ENCODE measurements at places on chromosomes 1 and 21.
A peak's percentile ranks its signal among the peaks of the same experiment; 100 is the strongest.

DNA sequence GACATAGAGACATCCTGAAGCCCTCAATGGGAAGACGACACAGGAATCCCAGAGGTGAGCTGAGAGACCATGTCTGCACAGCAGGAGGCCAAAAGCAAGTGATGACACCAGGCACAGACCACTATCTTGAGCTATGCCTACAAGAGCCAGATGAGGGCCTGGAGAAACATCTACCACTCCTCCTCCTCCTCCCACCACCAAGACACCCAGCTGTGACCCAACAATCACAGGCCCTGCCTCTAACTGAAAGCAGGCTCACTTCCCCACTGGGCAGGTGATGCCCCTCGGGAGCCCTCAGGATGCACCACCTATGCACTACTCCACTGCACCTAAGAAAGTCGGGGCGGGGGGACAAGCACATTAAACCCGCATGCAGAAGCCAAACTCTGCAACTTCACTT lies 16.5 kb downstream of the TADA1 start:
- DNase-seq: no peak

GRCh38 chr1:204295671-204296070 lies 64.1 kb downstream of the PLEKHA6 start:
- DNase-seq: peak; percentile 62

DNA sequence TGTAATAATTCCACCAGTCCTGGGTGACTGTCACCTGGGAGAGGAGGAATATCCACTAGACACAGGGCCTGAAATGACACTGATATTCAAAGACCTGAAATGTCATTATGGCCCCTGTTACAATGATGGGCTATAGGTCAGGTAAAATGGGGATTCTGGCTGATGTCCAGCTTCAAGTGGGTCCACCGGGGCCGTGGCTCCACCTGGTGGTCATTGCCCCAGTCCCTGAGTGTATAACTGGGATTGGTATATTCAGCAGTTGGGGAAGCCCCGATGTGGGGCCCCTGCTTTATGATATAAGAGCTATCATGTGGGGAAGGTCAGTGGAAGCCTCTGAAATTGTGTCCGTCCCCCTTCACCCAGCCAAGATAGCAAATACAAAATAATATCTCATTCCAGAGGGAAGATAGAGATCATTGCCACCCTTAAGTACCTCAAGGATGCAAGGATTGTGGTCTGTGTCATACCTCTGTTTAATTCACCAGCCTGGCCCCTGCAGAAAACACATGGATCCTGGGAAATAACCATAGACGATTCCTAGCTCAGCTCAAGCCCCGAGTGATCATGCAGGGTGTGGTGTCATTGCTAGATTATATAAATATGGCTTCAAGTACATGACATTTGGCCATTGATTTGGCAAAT lies 19.4 kb downstream of the PLEKHO1 start:
- DNase-seq: peak; percentile 57

GRCh38 chr1:24329331-24329730 lies 10.2 kb downstream of the GRHL3 start:
- no peak for DNase-seq

- DNase-seq: no peak
Measured at GRCh38 chr1:95181096-95181495, 52.9 kb upstream of the RWDD3 start.

DNA sequence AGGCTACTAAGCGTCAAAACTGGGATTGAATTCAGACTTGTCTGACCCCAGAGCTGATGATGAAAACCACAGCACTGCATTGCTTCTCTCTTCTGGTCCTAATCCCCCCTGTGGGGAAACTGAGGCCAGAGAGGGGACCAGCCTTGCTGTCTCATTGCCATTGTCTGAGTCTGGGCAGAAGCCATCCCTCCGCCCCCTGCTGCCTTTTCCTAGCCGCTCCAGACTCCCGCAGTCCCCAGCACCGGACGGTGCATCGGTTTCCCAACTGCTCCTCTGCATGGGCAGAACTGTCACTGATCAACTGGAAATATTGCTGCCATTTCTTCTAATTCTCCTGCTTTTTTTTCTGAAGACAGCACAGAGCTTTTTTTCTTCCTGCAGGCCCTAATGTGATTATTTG lies 157.4 kb downstream of the ACTL8 start:
- DNase-seq: no peak

GRCh38 chr1:107277022-107277421 lies 136.2 kb downstream of the NTNG1 start:
- DNase-seq: peak; percentile 20

- peak; percentile 6 for DNase-seq
Measured at GRCh38 chr1:98749152-98749756, 87.7 kb downstream of the SNX7 start.

DNA sequence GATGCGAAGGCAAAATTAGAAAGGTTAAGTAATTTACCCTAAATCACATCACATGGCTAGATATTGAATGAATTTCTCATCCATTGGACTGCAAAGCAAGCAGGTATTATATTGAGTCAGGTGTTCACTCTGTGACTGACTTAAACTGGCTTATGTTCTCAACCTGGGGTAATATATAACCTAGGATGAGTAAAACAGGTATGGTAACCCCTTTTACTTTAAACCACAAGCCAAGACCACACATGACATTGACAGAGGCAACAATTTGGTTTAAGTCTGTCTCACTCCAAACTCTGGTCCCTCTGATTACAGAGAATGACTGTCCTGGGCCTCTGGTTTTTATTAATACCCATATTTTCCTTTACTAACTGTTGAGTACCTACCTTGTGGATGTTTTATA lies 33.3 kb downstream of the MAEL start:
- no peak for DNase-seq

GRCh38 chr1:4002061-4002521 lies 102.0 kb upstream of the C1orf174 start:
- DNase-seq: no peak

GRCh38 chr1:207870306-207871031 lies 40.5 kb downstream of the CD34 start:
- no peak for DNase-seq

- no peak for DNase-seq
Measured at GRCh38 chr21:44734026-44734745, 22.8 kb upstream of the TSPEAR start.

DNA sequence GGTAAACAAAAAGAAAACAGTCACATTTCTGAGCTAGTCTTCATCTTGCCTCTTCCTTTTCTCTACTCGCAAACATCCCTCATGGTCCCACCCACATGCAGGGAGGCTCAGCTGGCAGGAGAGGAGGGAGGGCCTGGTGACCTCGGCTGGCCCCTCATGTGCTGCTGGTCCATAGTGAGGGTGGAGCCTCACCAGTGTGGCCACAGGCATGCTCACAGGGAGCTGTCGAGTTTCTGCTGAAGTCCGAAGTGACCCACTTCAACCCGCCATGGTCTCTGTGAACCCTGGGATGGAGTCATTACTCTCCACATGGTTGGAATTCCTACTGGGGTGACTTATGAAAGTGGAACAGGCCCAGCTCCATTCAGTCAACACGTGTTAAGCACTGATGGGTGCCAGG lies 253.4 kb downstream of the RHOU start:
- DNase-seq: no peak

DNA sequence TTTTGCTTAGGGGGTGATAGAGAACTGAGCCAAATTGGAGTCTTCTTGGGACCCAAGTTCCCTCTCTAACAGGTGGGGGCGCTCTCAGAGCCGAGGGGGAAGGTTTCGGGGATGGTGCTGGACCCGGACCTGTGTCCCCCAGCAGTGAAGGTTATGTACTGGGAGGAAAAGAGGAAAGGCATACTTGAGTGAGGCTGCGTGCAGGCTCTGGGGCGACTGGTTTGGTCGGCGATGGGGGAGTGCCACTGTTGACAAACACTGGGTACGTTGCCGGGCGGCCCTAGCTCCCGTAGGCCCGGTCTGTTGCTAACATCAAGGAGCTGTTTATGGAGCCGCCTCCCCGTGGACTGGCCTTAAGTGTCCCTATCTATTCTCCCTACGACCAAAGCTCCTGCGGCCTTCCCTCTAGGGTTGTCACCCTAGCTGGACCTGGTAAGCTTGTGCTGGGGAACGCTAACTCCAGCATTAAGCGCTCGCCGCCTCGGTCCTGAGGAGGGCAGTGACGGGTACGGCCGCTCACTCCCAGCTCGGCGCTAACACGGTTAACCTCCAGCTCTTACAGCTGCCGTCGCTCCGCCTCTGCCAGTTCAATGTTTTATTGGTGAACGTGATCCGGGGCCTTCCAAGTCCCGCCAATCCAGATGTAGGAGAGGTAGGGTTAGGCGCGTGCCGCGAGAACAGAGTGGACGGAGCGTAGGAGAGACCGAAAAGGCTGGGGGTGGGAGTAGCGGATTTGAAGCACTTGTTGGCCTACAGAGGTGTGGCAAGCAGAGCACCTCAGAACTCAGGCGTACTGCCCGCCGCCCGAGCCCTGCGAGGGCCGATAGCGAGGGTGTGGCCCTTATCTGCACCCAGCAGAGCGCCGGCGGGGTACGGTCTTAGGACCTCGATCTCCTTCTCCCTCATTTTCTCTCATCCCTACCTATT lies at the start of gene PPOX:
Gene PPOX (plus strand): TSS at position 685 of the 927 bp plus-strand sequence. CDS start 422 bp downstream, outside the sequence.
- DNase-seq: peak; percentile 100

DNA sequence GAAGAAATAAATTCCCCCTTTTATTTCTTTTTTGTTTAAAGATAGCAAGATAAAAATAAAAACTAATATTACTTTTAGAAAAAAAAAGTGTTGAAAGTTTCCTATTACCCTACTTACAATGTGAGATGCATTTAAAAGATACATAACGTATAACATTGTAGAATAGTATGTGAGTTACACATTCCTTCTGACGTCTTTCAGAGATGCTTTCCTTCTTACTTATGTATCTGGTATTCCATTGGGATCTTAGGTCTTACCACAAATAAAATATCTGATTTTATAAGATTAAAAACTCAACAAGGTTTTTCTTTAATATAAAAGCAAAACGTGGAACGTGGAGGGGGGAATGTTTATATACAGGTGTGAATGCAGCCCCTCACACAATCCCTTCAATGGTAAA lies 147.2 kb upstream of the ETS2 start:
- DNase-seq: no peak

GRCh38 chr1:112594208-112594876 lies 24.6 kb downstream of the ST7L start:
- peak; percentile 60 for DNase-seq

DNA sequence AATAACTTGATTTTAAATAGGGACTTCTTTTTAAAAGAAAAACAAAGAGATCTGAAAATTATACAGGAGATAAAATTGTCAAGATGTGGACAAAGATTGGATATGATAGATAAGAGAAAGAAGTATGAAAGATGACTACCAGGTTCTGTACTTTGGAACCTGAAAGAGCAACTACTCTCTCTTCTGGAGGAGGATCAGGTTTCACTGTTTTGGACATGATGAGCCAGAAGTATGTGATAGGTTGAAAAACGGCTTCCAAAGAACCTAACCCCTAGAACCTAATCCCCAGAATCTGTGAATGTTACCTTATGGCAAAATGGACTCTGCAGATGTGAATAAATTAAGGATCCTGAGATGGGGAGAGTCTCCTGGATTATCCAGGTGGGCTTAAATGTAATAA lies 26.2 kb downstream of the RSBN1 start:
- DNase-seq: peak; percentile 65

GRCh38 chr1:10980094-10980577 lies 32.3 kb upstream of the TARDBP start:
- peak; percentile 74 for DNase-seq

DNA sequence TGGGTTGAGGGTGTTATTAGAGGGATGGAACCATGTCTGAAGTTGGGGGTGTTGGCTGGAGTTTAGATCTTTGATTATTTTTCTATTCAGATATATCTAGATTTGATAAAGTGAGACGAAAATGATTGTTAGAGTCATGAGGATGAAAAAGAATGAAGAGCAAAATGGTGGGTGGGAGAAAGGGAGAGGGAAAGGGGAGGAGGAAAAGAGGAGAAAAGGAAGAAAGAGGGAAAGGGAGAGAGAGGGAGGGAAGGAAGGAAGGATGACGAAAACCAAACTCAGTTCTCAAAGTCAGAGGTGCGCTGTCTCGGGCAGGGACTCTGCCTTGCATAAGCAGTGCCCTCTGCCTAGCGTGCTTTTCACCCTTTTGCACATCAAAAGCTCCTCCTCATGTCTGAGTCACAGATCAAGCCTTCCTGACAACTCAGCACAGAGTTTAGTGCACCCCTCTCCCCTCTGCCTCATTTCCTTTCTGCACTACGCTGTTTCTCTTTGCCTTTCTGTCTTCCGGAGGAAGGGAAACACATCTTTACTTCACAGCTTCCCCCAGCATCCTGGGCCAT lies 225.8 kb upstream of the PROX1 start:
- no peak for DNase-seq

- no peak for DNase-seq
Measured at GRCh38 chr1:211876851-211877590, 46.5 kb upstream of the LPGAT1 start.

GRCh38 chr1:183873642-183874041 lies 68.7 kb downstream of the RGL1 start:
- no peak for DNase-seq

DNA sequence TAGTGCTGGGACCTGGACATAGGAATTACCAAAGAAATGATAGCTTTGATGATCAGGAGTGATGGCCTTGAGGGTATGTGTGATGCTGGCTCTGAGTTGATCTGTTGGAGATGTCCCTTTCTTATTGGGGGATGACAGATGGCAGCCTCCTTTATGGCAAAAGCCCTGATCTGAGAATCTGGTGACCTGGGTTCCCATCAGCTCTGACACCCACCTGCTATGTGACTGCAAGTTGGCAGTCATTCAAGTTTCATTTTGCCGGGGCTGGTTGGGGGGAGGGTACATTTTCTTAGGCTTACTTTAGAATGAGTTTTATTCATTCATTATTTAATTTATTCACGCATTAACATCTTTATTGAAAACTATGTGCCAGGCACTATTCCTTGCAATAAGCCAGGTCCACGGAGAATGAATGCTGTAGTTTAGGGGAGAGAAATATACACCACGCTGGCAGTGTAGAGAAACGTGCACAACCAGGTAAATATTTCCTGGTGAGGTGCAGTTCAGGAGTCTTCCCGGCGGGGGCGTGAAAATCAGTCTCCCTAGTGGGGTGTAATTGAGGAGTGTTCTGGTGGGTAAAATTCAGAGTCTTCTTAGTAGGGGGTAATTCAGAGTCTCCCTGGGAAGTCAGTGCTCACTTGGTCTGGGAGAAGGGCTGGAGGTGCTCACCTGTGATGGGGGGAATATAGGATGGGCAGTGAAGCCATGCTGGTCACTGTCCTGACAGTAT lies 401.3 kb downstream of the CAMTA1 start:
- no peak for DNase-seq

DNA sequence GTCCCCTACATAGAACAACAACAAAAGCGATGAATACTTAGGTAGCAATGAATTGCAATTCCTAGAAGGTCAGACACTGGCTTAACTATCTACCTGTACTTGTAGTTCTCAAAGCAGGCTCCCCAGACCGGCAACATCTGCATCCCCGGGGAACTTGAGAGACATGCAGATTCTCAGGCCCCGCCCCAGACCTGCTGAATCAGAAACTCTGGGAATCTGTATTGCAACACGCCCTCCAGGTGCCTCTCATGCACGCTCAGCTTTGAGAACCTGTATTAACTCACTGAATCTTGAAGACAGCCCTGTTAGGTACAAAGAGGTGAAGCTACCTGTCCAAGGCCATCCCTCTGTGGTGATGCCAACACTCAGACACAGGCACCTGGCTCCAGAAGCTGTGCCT lies 128.1 kb downstream of the KAZN start:
- DNase-seq: no peak
